ENCODE measurements at places on chromosomes 2 and 18. TPM values are rescaled to one million over a fixed set of nuclear protein-coding genes. Genes with fewer than 3 reads are reported as not detected.

DNA sequence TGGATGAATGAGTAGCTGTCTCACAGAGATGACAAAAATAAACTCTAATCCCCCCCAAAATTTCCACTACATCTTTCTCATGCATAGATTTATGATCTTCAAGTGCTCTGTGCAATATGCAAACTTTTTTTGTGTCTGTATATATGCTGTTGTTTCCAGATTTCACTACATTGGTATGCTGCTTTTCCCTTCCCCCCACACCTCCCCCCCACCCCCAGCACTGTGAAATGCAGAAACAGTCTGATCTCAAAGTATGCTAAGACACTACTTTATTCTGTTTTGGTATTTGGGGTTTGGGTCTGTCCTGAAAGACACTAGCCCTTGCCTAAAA, 524 bp upstream of the KLHL14 start:
- DNase-seq, result no peak

DNA sequence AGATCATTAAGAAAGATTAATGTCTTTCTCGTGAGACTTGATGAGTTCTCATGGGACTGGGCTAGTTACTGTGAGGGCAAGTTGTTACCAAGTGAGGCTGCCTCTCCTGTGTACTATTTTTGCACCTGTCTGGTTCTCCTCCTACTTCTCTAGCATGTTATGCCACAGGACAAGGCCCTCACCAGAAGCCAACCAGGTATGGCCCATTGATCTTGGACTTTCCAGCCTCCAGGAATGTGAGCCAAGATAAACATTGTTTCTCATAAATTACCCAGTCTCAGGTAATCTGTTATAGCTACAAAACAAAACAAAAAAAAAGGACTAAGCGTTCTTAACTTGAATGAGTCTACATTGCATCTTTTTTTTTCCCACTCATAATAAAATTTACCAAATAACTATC, 184.1 kb downstream of the CDH7 start:
- no peak for DNase-seq

AGAP1 gene
- 14.8 TPM for total RNA-seq

MROH2A gene
- not detected for total RNA-seq

Data from LHCN-M2 (cell line).